ENCODE measurements at places on chromosomes 16 and 17. TPM values are rescaled to one million over a fixed set of nuclear protein-coding genes. Genes with fewer than 3 reads are reported as not detected.
A peak's percentile ranks its signal among the peaks of the same experiment; 100 is the strongest.

- DNase-seq, result peak; percentile 20
These were observed 94.5 kb downstream of the PCTP start for GRCh38 chr17:55845385-55845784.

- DNase-seq, result peak; percentile 89
These were observed 58.5 kb upstream of the CREBBP start for GRCh38 chr16:3938843-3939624.

DNA sequence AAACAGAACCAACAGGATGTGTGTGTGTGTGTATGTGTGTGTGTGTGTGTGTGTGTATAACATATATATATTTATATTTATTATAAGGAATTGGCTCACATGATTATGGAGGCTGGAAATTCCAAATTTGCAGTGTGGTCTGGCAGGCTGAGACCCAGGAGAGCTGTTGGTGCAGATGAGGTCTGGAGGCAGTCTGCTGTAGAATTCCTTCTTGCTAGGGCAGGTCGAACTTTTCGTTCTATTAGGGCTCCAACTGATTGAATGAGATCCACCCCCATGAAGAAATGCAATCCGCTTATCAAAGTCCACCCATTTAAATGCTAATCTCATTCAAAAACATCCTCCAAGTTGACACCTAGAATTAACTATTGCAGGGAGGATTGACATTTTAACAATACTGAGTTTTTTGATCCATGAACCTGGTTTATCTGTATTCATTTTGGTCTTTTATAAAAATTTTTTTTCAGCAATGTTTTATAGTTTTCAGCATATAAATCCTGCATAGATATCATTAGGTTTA, 85.0 kb downstream of the CYLD start:
- DNase-seq, result no peak

DNA sequence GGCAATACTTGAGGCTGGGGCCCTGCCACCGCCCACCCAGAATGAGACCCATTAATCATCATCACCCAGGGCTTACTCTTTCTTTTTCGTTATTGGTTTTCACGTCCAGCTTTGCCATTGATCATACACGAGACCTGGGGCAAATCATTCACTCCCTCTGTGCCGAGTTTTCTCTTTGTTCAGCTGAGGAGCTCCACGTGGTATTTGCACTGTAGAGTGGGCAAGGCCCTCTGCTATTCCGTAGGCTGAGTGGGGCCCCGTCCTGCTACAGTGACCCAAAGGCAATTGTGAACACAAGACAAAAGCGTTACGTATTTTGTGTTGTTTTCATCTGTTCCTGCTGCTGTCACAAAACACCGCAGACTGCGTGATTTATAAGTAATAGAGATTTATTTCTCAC, 23.6 kb upstream of the CBX2 start:
- DNase-seq, result no peak

- no peak for DNase-seq
These were observed 273.5 kb downstream of the KIF2B start for GRCh38 chr17:54096216-54096615.

CES5A gene
- total RNA-seq, result not detected

PLD6 gene
- 1.1 TPM for total RNA-seq

GRCh38 chr16:62050793-62051192, 14.6 kb upstream of the CDH8 start:
- DNase-seq, result no peak

GRCh38 chr16:2585651-2586081, 47.8 kb downstream of the PDPK1 start:
- DNase-seq, result no peak
